HFFc6 (cell line): ENCODE measurements at places on chromosomes 2 and 18. TPM values are rescaled to one million over a fixed set of nuclear protein-coding genes. Genes with fewer than 3 reads are reported as not detected.
A peak's percentile ranks its signal among the peaks of the same experiment; 100 is the strongest.

Gene TCF23
- total RNA-seq: not detected in 3 replicates

Gene KCNG2
- not detected in 3 replicates for total RNA-seq

DNA sequence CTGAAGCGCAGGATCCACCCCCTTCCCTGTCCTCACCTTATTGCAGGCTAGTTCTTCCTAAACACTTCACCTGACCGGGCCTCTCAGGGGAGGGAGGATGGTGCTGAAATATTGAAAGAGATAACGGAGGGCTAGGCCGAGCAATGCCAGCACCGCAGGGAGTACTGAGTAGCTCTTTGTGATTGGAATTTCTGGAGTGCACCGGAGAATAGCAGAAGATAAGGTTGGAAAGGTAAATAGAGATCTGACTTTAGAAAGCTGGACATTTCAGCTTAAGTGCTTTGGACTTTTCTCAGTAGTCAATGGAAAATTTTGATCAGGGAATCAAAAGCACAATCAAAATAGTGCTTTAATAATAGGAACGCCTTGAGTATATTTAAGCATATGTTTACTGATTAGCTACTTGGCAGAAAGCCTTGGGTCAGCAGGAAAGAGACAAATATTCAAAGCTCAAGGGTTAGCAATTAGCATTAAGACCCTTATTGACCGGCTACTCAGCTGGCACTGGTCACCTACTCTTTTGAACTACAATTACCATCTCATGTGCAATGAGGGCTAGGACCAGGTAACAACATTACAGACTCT lies 142.9 kb upstream of the NDUFV2 start:
- H3K4me3 ChIP-seq: no peak overlapping the region
- no peak for DNase-seq
- H3K36me3 ChIP-seq: peaks cover 21% of the 10 kb centered on the region
- no peaks in the 10 kb centered on the region; the same call in 1 of the 2 replicates for H3K27me3 ChIP-seq
- no peak overlapping the region; the same call in 1 of the 2 replicates for H3K27ac ChIP-seq

GRCh38 chr2:42618972-42619371 lies 50.5 kb downstream of the MTA3 start:
- no peaks in the 10 kb centered on the region for H3K36me3 ChIP-seq
- peak; percentile 73 for DNase-seq
- H3K27me3 ChIP-seq: no peaks in the 10 kb centered on the region

GRCh38 chr2:205885492-205886099 lies 200.4 kb downstream of the INO80D start:
- no peak overlapping the region for H3K4me3 ChIP-seq
- no peaks in the 10 kb centered on the region for H3K36me3 ChIP-seq
- H3K27me3 ChIP-seq: peaks cover 6% of the 10 kb centered on the region; the same call in 1 of the 2 replicates

- H3K36me3 ChIP-seq: no peaks in the 10 kb centered on the region
- no peaks in the 10 kb centered on the region for H3K4me1 ChIP-seq
- H3K27ac ChIP-seq: no peak overlapping the region
- DNase-seq: no peak
Observed at GRCh38 chr18:38611036-38611964, 1045.7 kb upstream of the CELF4 start.

- peaks cover 32% of the 10 kb centered on the region for H3K4me1 ChIP-seq
- H3K27me3 ChIP-seq: peaks cover 2% of the 10 kb centered on the region; the same call in 1 of the 2 replicates
- no peak for DNase-seq
- no peak overlapping the region for H3K4me3 ChIP-seq
Observed at GRCh38 chr2:172856606-172857005, 121.0 kb downstream of the RAPGEF4 start.

DNA sequence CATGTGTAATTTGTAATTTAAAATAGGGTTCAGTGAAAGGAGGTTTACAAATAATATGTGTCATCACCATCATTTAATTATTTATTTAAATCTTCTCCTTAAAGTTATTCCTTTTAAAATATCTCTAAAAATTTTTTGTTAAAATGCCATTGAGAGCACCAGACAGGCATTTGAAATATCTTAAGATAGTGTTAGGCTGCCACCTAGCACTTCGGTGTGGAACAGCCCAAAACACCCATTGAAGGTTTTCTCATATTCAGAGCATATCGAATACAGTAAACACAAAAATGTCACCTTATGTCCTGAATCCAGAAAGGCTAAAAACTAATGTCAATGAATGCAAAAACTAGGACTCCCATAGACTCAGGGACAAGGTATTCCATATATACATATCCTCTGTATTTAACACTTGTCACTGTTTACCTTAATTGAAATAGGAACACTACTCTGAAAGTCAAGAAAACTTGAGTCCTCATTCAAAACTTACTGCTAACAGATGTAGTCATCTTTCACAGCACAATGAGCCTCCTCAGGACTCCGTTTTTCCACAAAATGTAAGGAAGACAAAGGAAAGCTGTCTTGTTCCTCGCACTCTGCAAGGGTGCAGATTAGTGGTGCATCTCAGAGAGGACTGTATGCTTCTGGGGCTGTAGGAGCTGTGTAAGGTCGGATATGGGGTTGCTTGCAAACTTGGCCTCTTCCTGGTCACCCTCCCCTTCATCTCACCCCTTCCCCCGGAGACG lies 329.5 kb downstream of the PAX3 start:
- DNase-seq: peak; percentile 45
- no peak overlapping the region for H3K27ac ChIP-seq
- H3K4me3 ChIP-seq: no peak overlapping the region
- H3K36me3 ChIP-seq: no peaks in the 10 kb centered on the region
- no peaks in the 10 kb centered on the region for H3K4me1 ChIP-seq

Gene GAD1
- total RNA-seq: 0.18 to 0.32 TPM in 2 of 3 replicates, not detected in the other

Gene GALR1
- not detected in 3 replicates for total RNA-seq

DNA sequence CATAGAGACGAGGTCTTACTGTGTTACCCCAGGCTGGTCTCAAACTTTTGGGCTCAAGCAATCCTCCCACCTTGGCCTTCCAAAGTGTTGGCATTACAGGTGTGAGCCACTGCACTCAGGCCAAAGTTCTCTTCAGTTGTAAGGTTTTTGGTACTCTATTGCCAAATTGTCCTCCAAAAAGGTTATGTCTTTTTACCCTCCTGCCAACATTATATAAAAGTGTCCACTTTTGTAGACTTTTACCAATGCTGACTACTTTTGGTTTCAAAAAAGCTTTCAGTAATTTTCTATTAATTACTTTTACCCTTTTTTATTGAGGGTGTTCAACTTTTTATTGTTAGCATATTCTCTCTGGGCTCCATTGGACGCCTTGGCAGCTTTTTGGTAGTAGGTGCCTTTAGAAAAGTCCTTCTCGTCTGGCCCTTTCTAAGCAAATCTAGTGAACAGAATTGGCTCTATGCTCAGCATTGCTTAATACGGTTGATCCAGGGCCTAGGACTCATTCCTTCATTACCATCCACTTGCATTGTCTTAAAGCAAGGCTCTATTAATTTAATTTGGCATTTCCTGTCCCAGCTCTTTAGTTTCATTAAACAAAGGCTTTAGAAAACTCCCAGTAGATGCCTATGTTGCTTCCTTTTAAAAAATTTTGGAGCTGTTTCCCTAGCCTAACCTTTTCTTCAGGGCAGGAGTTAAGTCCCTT lies 16.7 kb upstream of the IL1A start:
- H3K27me3 ChIP-seq: no peaks in the 10 kb centered on the region; the same call in 1 of the 2 replicates
- no peak for DNase-seq
- no peak overlapping the region for H3K4me3 ChIP-seq
- H3K36me3 ChIP-seq: peaks cover 22% of the 10 kb centered on the region
- H3K27ac ChIP-seq: no peak overlapping the region

DNA sequence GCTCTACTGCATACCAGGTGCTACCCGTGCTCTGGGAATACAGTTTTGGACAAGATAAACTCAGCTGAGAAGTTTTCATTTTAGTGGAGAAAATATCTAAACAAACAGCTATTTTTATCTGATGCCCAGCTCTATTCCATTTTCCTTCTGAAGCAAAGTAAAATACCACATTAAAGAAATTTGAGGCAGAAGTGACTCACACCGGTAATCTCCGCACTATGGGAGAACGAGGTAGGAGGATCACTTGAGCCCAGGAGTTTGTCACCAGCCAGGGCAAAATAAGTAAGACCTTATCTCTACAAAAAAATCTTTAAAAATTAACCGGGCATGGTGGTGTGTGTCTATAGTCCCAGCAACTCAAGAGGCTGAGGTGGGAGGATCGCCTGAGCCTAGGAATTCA lies 416.2 kb upstream of the LYPD1 start:
- DNase-seq: no peak
- H3K36me3 ChIP-seq: no peaks in the 10 kb centered on the region
- H3K27ac ChIP-seq: no peak overlapping the region
- H3K4me1 ChIP-seq: no peaks in the 10 kb centered on the region; the same call in 1 of the 2 replicates
- no peaks in the 10 kb centered on the region for H3K27me3 ChIP-seq

GRCh38 chr2:39431592-39432316 lies 5.3 kb downstream of the MAP4K3 start:
- H3K4me1 ChIP-seq: peaks cover 76% of the 10 kb centered on the region
- H3K4me3 ChIP-seq: peak overlapping the region; percentile 55
- H3K27ac ChIP-seq: peak overlapping the region; percentile 56
- H3K27me3 ChIP-seq: no peaks in the 10 kb centered on the region
- peak; percentile 53 for DNase-seq

- H3K27ac ChIP-seq: no peak overlapping the region
- no peak for DNase-seq
- H3K36me3 ChIP-seq: no peaks in the 10 kb centered on the region
- H3K27me3 ChIP-seq: no peaks in the 10 kb centered on the region
Observed at GRCh38 chr2:192298664-192299063, 103.9 kb upstream of the TMEFF2 start.

DNA sequence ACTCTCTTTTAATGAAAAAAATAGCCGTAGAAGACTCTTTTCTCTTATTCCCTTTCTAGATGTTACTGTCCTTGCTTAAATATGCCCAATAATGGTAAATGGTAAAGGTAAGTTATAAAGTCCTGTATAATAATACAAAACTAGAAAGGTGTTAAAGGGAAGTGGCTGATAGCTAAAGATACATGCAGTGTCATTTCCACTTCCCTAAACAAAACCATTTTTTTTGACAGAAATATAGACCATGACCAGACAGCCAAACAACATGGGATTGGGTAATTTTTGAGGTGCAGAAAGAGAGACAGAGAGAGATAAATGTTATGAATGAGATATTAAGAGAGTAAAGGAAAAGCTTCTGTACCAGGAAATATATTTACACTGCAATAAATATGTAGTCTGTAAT lies 731.7 kb upstream of the REG3G start:
- no peak overlapping the region for H3K27ac ChIP-seq
- no peaks in the 10 kb centered on the region; the same call in 1 of the 2 replicates for H3K27me3 ChIP-seq
- H3K4me1 ChIP-seq: no peaks in the 10 kb centered on the region
- no peaks in the 10 kb centered on the region for H3K36me3 ChIP-seq

Gene LOXHD1
- not detected in 2 replicates for total RNA-seq

DNA sequence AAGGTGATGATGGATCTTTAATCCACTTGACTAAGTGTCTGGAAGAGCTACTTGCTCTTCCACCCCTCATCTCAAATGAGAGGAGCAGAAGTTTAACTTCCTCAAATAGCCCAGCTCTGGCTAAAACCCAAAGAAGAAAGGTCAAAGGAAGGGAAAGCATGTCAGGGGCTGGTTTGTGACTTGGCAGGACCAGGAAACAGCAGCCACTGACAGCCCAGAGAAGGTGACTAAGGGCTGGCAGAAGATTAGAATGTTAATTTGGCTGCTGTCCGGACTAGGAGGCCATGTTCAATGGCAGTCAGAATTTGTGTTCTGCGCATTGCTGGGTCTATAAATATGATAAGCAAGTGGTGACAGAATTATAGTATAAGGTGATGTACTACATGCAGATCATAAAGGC lies 386.2 kb downstream of the SETBP1 start:
- DNase-seq: no peak
- H3K4me1 ChIP-seq: no peaks in the 10 kb centered on the region
- H3K27me3 ChIP-seq: peaks cover 2% of the 10 kb centered on the region; the same call in 1 of the 2 replicates

DNA sequence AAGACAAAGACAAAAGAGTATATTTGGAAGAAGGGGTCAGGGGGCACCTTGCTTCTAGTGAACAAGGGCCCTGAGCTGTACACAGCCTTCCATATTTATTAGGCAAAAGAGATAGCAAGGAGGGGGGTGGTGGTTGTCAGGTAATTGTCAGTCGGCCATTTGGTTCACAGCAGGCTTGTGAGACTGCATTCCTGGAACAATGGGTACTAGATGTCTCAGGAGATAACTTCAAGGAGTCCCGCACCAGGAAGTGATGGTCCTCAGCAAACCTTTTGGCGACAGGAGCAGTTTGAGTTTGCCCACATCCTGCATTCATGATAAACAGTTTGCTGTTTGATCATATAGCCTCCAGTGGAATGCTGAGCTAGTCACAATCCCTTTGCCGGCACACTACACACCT lies 376.4 kb upstream of the RAB12 start:
- no peaks in the 10 kb centered on the region for H3K4me1 ChIP-seq
- peaks cover 6% of the 10 kb centered on the region; the same call in 1 of the 2 replicates for H3K36me3 ChIP-seq
- H3K4me3 ChIP-seq: no peak overlapping the region
- no peaks in the 10 kb centered on the region for H3K27me3 ChIP-seq
- DNase-seq: no peak

DNA sequence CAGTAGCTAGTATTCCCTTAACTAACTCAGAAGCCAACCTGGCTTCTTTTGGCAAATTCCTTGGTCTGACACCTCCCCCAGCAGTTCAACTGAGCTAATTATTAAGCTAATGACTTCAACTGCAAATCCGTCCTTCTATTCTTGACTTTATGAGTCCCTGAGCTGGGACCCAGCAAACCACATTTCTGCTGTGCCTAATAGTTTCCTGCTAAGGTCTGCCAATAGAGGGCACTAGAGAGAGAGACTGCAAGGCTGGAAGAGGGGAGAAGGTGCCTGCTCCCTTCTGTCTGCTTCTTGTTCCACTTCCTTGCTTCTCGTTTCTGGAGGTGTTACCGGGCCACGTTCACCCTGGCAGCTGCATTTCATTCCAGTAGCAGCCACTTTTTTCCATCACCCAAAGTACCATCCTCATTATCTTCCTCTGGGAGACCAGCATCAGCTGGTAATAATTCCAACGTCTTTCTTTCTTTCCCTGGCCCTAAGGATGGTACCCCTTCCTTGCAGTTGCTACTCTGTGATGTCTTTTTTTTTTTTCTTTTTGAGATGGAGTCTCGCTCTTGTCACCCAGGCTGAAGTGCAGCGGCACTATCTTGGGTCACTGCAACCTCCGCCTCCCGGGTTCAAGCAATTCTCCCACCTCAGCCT lies 352.0 kb downstream of the TNS1 start:
- H3K27me3 ChIP-seq: no peaks in the 10 kb centered on the region; the same call in 1 of the 2 replicates
- no peak overlapping the region; the same call in 1 of the 2 replicates for H3K4me3 ChIP-seq
- no peaks in the 10 kb centered on the region for H3K36me3 ChIP-seq
- H3K4me1 ChIP-seq: peaks cover 48% of the 10 kb centered on the region
